Right lung (tissue), 10 donors: ENCODE measurements at places on chromosomes 2 and 18. TPM values are rescaled to one million over a fixed set of nuclear protein-coding genes. Genes with fewer than 3 reads are reported as not detected.

Gene VAPA
- 213 TPM for polyA plus RNA-seq

Gene CREG2
- 0.81 TPM for polyA plus RNA-seq

Gene VIT
- polyA plus RNA-seq = 0.22 TPM

Gene MYOM1
- 2.6 TPM for polyA plus RNA-seq

Gene MLPH
- polyA plus RNA-seq = 3.1 TPM

GRCh38 chr2:48250943-48251342 is 279.0 kb upstream of the STON1 start:
- DNase-seq = no peak

DNA sequence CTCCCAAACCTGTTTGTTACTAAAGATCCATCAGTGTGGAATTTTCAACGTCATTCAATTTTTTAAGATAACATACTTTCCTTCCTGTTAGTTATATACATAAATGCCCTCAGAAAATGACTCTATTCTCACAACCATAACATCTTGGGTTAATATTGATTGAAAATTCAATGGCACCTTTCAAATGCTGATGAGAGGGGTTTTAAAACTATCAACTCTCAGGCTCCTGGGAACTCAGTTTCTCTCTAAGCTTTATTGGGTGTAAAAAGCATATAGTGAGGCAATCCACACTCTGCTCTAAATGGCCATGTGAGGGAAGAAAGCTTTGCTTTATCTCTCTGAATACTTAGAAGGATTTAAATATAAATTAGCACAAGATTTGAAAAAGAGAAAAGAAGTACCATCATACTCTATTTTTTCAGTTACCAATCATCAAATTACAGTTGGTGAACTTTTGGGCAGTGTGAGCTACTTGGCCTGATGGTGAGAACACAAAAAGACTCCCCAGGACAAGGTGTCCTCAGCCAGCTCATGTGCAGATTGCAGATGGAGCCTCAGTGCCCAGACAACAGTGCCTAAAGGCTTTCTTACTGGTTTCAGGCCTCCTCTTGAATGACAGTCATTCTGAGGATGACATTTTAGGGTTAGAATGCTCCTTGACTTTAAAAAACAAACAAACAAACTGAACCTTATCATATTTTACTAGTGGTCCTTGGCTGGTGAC is 24.6 kb upstream of the CERS6 start:
- no peak for DNase-seq

- no peak for DNase-seq
Measured at GRCh38 chr2:18663861-18664260, 74.5 kb upstream of the NT5C1B start.

DNA sequence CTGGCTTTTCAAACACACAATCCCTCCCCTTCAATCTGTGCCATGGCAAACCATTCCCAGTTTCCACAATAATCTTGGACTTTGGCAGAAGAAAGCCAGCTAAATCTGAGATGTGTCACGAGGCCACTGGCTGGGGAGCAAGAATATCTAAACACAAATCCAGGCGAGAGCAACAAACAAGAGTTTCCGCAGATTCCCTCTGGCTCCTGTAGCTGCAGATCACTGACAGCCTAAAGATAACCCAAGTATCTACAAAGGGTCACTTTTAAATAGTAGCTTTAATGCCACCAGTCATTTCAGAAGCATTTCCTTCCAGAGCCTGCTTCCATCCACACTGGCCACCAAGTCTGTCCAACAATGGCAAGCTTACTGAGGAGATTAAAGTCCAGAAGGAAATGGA is 86.9 kb downstream of the ACVR1 start:
- no peak for DNase-seq

DNA sequence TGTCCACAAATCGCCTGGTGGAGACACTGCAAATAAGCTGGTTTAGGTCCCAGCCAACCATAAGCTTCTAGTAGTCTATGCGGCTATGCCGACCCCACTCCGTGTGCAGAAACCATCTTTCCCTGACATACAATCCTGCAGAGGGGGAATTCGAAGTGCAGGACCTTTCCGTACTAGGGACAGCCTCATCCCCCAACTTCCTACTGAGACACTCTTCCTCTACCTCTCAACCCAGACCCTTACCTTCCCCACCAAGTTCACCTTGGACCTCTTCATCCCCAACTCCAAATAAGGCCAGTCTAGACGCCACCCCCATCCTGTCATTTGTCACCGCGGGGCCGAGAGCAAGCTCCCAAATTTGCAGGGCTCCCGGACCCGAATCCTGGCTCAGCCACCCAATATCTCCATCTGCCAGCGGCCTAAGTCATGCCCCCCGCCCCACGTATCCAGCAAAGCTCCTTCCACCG is 496 bp downstream of the SUCLG1 start:
- no peak for DNase-seq

DNA sequence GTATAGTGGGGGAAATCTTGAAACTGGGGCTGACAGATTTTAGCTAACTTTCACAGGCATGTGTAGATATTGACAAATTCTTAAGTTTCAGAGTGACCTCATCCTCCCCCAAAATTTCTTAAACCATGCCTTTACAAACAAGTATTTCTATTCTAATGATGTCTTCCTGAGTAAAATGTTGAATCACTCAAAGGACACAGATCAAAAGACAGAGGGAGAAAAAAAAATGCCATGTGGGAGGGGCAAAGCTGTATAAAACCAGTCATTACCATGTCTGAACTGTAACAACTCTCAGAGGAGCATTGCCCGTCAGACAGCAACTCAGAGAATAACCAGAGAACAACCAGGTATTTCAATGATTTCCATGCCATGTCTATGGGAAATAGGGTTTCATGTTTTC is at the start of gene SERPINB2:
Gene SERPINB2, plus strand, starts transcription at position 282 of the 400 bp plus-strand sequence. CDS start 3,740 bp downstream, outside the sequence.
- DNase-seq = no peak

DNA sequence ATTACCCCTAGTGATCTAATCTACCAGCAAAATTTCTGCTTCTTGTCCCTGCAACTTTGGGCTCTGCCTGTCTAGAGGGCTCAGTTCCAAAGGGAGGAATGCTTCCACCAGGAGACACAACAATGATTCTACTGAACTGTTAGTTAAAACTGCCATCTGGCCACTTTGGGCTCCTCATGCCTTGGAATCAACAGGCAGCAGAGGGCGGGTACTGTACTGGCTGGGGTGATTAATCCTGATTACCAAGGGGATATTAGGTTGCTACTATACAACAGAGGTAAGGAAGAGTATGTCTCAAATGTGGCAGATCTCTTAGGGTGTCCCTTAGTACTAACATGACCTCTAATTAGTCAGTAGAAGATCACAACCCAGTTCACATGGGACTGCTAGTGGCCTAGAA is 21.4 kb downstream of the HADHA start:
- DNase-seq = no peak
